ENCODE measurements at places on chromosomes 7 and 10.
A peak's percentile ranks its signal among the peaks of the same experiment; 100 is the strongest.

DNA sequence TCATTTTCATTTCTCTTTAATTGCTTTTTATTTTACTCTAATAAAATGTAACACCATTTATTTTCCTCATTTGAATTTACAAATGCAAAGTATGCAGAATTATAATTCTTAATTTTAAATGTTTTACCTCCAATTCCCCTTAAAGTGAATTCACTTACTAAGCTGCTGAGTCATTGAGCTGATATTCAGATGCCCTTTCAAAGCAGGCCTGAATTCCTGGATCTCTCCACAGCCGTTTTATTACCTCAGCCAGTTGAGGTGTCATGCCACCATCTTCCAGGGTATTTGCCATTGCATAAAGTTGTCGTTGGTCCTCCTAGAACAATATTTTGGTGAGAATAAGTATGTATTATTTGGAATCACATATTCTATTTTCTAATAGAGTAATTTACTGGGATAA lies 33.2 kb downstream of the GNAT3 start:
- peak; percentile 40 for DNase-seq

DNA sequence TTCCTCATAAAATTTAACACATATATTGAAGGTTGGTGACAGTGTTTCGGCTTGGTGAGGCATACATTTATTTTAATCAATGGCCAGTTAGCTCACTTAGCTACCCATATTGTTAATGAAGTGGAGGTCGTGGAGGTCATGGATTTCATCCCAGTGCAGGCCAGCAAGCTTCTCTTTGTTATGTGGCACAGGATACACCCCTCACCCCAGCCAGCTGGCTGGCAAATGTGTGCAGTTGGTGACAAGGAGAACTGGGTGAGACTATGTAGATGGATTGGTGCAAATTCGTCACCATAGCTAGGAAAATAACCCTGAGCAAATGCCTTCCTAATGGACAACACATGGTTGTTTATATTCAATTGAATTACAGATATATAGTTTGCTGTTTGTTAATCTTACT lies 50.5 kb upstream of the FOXP2 start:
- no peak for DNase-seq

- DNase-seq: no peak
Observed at GRCh38 chr7:82443036-82443546, 486 bp downstream of the CACNA2D1 start.

GRCh38 chr10:71739358-71739900 lies 19.9 kb upstream of the C10orf105 start:
- no peak for DNase-seq

DNA sequence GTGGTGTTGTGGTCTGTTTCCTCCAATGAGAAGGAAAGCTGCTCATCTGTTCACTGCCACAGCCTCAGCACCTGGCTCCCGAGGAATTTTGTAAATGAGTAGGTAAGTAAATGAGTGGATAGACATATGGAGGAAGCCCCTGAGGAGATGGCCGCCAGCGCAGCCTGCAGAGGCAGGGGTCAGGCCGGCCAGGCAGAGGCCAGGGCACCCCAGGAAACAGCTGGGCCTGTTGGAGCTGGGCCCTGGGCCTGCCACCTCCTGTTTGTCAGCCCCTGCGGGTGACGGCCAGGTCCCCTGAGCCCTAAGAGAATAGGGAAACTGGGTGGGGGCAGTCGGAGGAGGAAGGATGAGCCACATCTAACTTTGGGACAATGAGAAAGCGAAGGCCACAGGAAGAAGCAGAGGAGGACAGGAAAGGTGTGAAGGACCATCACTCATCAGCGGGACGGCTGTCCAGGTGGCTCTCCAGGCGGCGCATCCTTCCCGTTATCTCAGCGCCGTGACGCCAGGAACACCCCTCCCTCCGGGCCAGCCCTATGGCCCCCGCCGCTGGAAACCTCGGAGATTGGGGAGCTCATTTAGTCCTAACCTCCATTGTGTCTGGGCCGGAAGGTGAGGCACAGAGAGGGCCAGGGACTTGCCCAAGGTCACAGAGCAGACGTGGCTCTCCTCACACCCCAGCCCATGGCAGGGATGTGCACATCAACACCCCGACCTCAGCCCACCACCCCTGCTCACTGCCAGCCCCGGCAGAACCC lies 142.3 kb upstream of the UNC5B start:
- DNase-seq: no peak

- no peak for DNase-seq
Observed at GRCh38 chr7:50216626-50217025, 87.9 kb upstream of the IKZF1 start.

- peak; percentile 50 for DNase-seq
Observed at GRCh38 chr7:5766321-5766761, 15.1 kb downstream of the RNF216 start.

- no peak for DNase-seq
Observed at GRCh38 chr10:22742678-22743077, 28.3 kb upstream of the PIP4K2A start.

DNA sequence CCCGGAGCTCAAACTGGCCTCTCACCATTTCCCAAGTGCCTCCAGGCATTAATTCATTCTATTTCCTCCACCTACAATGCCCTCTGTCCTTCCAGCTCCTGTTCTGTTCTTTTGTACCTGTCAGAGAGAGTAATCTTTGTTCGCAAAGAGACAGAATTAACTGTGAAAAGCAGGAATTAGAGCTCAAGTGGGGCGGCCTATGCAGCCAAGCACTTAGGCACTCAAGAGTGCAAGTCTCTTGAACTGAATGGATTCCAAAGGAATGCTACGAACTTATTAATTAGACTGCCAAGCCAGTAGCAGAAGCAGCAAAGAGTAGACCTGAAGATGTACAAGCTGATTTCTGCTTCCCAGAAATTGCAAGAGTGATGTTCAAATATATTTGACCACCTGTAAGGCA lies 338.3 kb upstream of the AUTS2 start:
- DNase-seq: no peak

DNA sequence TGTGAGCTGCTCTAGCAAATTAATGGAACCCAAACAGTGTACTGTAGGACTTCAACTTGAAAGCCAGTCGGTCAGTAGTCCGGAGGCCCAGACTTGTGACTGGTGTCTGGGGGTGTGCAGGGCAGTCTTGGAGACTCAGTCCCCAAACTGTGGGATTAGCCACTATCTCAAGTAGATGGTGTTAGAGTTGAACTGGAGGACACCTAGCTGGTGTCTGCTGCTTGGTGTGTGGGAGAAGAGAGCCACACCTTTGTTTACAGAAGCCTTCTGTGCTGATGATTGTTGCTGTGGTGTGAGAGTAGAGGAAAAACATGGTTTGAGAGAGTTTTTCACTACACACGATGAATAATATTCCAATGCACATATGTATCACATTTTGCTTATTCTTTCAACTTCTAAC lies 47.4 kb downstream of the CUL2 start:
- no peak for DNase-seq

GRCh38 chr10:31467791-31468535 lies 148.9 kb downstream of the ZEB1 start:
- no peak for DNase-seq

DNA sequence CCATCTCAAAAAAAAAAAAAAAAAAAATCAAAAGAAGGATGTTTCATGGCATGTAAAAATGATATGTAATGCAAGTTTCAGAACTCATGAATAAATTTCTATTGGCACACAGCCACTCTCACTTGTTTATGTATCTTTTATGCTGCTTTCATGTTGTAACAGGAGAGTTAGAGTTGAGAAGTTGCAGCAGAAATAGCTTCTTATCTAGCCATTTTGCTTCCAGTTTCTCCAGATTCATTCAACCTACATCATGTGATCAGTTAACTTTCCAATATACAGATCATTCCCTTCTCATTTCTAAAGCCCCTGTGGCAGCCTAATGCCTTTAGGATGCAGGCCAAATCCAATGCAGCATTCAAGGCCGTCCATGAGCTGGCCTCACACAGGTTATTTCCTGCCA lies 30.4 kb downstream of the ZNF786 start:
- no peak for DNase-seq

DNA sequence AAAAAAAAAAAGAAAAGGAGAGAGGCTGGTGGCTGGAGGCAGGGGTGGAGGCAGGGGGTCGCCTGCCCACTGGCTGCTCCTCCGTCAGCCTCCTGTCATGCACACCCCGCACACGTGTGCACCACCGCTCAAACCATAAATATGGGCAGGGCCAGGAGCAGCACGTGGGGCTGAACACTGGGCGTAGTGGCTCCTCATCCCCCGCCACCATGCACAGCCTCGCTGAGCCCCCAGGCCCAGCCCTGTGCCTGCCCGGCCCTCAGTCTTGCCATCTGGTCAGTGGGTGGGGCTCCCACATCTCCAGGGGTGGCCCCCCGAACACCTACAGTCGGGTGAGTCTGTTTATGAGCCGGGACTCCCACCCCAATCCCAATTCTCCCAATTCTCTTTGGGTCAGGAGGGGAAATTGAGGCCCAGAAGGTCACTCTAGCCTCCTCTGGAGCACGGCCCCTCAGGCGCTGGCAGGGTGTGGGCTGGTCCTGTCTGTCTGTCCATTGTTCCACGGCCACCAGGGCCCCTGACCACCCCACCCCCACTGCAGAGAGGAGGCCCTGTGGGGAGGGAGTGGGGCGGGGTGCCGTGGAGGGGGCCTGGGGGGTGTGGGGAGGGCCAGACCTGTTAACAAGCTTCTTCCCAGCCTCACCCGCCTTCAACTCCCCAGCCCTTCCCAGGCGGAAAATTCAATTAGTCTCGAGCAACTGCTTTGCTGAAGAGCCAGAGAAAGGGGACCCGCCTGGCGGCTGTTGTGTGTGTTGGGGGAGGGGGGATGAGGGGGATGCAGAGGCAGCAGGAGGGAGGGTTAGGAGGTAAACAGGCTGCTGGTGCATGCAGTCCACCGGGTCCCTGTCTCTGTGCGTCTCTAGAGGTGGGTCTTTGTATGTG lies 19.5 kb upstream of the GRIFIN start:
- no peak for DNase-seq

GRCh38 chr7:80095545-80095944 lies 39.1 kb upstream of the GNAI1 start:
- peak; percentile 32 for DNase-seq

- peak; percentile 97 for DNase-seq
Observed at GRCh38 chr10:102775935-102776669, 32.4 kb downstream of the WBP1L start.

GRCh38 chr10:61828034-61828433 lies 73.5 kb upstream of the ARID5B start:
- DNase-seq: no peak

DNA sequence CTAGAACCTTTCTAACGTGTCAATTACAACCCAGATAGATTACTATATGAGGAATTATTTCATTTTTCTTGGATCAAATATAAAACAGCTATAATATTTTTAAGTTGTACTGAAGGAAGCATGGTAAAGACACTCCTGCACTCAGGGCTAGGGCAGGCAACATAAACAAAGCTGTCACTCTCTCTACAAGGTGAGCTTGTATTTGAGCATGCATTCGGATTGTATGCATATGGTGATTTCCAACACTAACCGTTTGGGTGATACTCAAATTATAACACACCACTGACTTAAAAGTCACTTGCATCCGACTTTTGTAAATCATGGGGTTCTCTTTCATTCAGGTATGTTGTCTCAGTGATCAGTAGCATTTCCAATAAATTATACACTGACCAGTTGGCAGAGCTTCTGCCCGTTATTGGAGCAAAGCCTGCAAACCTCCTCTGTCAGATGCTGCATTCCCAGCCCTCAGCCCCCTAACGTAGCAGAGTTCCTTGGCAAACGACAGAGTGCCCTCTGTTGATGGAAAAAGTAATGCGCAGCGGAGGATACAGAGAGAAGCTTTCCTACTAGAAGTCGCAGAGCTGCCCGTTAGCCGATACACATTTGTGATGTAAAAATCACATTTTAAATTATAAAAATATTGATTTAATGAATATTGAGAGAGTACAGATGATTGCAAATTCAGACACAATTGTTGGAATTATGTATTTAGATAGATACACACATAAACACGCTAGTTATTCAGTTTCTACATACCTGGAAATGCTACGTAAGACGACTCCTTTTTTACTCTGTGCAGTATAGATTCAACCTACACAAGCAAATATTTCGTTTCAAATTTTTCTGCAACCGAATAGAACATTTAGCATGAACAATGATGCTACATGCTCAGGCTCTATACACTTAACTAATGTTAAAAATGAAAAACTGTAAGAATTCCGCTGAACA lies 173.9 kb upstream of the SP4 start:
- DNase-seq: peak; percentile 69

DNA sequence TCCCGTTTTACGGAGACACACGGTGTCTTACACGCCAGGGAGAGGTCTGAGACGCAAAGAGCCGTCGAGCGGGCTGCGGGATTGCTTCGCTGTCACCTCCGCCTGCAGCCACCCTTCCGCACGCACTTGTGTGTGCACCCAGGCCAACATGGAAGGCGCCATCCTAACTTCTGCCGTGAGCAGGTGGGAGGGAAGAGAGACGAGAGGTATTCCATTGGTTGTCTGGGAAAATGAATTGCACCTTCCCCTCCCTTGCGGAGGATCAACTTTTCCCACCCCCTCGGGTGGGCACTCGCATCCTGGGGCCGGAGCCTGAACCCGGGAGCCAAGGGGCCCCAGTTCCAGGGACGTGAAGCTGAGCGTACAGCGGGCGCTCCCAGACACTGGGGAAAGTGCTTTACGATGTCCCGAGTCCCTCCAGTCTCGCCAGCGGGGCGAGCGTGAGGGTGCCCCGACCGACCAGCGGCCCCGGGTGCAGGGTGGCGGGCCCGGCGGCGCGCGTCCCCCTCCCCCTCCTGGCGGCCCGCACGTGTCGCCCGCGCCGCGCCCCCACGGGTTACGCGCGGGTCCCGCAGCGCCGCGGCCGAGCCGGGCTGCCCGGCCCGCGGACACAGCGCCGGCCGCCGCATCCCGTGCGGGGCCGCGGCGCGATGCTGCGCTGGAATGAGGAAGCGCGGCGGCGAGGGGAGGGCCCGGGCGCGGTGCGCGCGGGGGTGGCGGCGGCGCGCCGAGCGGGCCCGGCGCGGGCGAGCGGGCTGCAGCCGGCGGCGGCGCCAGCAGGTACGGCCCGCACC lies 984 bp upstream of the IKZF1 start:
- DNase-seq: no peak

DNA sequence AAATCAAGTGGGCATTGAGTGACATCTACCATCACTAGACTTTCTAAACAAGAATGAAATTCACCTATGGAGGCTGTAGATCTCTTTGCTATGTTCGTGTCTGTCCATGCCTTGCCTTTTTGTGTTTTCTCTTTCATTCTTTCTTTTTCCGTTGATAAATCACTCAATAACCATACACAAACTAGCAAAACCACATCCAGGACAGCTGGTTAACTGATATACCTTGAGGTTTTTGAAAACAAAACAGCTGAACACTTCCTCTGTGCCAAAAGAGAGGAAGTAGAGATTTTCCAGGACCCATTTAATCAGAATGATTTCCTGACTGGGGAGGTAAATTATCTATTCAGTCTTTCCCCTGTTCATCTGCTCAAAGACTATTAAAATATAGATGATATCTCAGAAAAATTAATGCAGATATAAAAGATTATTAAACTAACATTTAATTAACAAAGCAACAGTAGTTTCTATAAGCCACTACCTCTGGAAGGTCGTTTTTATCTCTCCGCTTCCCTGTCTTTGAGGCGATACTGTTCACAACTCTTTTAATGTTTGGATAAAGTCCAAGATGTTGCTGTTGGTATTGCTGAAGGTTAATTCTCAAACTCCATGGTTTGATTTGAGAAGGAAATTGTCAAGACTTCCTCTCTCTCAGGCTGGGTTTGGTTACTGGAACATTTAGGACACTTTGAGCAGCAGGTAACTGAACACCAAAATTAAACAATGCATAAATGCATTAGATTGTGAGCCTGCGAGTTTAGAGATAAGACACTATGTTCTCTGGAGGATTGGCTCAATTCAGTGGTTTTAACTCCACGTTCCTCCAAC lies 24.4 kb upstream of the C10orf67 start:
- peak; percentile 18 for DNase-seq

Measured in mesenchymal stem cell (in vitro differentiated cells and primary cell).